SJSA1 (cell line): ENCODE measurements at places on chromosomes 6 and 20. TPM values are rescaled to one million over a fixed set of nuclear protein-coding genes. Genes with fewer than 3 reads are reported as not detected.

DNA sequence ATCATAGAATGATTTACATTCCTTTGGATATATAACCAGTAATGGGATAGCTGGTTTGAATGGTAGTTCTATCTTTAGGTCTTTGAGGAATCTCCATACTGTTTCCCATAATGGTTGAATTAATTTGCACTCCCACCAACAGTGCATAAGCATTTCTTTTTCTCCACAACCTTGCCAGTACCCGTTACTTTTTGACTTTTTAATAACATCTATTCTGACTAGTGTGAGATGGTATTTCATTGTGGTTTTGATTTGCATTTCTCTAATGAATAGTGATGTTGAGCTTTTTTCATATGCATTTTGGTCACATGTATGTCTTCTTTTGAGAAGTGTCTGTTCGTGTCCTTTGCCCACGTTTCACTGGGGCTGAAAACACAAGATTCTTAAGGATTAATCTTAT is 107.3 kb downstream of the TINAG start:
- H3K27me3 ChIP-seq: no peaks in the 10 kb centered on the region
- H3K4me3 ChIP-seq: no peak overlapping the region
- no peaks in the 10 kb centered on the region for H3K4me1 ChIP-seq
- DNase-seq: no peak
- H3K27ac ChIP-seq: no peak overlapping the region

GRCh38 chr6:147903321-147903720 is 394.8 kb downstream of the SAMD5 start:
- no peak overlapping the region for H3K27ac ChIP-seq
- no peak for DNase-seq
- H3K27me3 ChIP-seq: no peaks in the 10 kb centered on the region
- no peaks in the 10 kb centered on the region for H3K36me3 ChIP-seq

- no peak overlapping the region for H3K4me3 ChIP-seq
- no peak overlapping the region for H3K27ac ChIP-seq
- no peaks in the 10 kb centered on the region for H3K27me3 ChIP-seq
- peaks cover 6% of the 10 kb centered on the region for H3K36me3 ChIP-seq
- DNase-seq: no peak
- H3K4me1 ChIP-seq: no peaks in the 10 kb centered on the region; the same call in 1 of the 2 replicates
These were observed 65.2 kb downstream of the GCNT2 start for GRCh38 chr6:10586302-10586701.

DNA sequence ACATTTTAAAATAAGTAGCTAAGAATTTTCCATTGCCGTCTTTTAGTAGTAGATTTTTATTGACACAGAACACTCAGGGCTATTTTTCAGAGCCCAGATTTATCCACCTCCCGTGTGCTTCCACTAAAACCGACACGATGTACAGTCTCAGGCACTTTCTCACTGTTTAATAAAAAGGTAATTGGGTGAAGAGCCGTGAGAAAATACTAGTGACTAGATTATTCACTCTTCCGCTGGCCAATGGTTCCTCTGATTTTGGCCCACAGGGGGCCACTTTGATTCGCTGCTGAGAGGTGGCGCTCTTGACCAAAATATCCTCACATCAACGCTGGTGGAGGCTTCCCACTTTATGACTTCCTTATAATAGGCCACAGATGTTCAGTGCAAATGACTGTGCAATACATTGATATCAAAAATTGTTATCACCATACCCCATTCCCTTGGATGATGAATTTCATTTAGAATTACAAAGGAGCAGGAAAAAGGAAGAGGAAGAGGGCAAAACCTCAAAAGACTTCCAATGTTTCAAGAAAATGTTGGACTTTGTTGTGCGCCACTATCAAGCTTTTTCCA is 12.3 kb upstream of the HDDC2 start:
- no peak overlapping the region for H3K27ac ChIP-seq
- no peak overlapping the region for H3K4me3 ChIP-seq
- H3K36me3 ChIP-seq: no peaks in the 10 kb centered on the region
- H3K27me3 ChIP-seq: 0 out of 2 replicates have a peak, but pooled peaks cover 3% of the 10 kb centered on the region

Gene OR2J3
- not detected in 2 replicates for total RNA-seq

Gene FERMT1
- total RNA-seq: 0.13 TPM in 1 of 2 replicates, not detected in the other

Gene TULP1
- not detected in 2 replicates for total RNA-seq

Gene SAMD10
- 0.41 and 0.47 TPM in 2 replicates for total RNA-seq
